ENCODE measurements at places on chromosomes 6 and 20.

GRCh38 chr6:108839083-108839642, 9.1 kb upstream of the ARMC2 start:
- no peak for DNase-seq

DNA sequence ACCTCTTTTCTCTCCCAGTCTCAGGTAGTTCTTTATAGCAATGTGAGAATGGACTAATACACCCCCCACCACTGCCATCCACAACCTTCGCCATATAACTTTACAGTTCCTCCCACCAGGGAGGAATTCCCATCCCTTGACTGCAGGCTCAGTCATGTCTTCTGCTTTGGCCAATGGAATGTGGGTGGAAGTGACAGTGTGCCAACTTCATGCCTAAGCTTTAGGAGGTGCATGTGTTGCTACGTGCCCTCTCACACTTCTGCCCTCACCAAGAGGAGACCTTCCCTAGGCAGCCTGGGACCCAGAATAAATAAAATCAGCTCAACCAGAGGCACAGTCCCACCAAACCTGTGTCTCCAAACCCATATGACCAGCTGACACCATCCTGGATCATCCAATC, 33.0 kb upstream of the LRRN4 start:
- no peak for DNase-seq

DNA sequence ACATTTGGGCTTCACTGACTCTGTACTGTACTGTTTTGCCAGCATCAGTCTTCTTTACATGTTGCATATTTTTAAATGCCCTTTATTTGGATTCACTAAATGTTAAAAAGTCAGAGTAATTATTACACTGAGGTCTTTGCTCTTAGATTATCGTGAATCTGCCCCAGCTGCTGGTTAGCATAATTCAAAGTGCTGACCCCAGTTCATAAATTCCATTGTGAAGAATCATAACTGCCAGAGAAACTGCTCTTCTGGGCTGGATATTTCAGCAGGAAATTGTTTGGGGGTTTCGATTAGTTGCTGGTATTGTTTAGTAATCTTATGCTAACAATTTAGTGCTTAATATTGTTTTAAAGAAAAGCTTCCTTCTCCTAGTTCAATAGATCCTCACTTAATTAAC, 682.1 kb upstream of the MAP3K7 start:
- no peak for DNase-seq

DNA sequence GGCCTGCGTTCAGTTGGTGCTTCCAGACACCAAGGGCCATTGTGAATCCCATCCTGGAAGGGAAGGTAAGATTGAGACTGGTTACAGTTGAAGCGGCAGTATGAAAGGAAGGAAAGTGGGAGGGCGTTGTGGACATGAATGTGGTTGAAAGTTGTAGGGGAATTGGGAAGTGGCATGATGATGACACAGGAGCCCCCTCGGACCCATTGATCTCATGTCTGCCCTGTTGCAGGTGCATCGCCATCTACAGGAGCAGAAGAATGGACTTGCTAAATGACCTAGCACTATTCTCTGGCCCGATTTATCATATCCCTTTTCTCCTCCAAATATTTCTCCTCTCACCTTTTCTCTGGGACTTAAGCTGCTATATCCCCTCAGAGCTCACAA, 5.5 kb downstream of the HLA-DQA1 start:
- DNase-seq, result no peak

DNA sequence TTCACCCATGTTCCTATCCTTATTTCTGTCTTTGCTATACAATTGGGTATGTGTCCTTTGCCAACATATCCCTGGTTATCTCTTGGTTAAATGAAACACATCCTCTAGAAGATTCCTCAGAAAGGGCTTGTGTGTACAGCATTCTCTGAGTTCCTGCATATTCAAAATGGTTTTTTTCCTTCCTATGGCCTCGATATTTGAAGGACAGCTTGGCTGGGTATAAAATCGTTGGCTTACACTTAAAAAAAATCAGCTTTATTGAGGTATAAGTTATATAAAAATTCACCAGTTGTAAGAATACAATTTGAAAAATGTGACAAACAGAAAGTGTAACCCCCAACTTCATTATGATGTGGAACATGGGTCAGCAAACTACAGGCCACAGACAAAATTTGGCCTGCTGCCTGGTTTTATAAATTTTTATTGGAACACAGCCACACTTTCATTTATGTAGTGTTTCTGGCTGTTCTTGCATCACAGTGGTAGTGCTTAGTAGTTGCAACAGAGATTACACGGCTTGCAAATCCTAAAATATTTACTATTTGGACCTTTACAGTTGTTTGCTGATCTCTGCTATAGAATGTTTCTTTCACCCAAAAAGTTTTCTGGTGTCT, 16.7 kb downstream of the PCMT1 start:
- no peak for DNase-seq

GRCh38 chr20:17809362-17810061, 109.7 kb downstream of the BANF2 start:
- no peak for DNase-seq

All from NCI-H526 treated with DMSO at 0.1 percent for 48 hours (cell line).